ENCODE measurements at places on chromosomes 6 and 20.
A peak's percentile ranks its signal among the peaks of the same experiment; 100 is the strongest.

DNA sequence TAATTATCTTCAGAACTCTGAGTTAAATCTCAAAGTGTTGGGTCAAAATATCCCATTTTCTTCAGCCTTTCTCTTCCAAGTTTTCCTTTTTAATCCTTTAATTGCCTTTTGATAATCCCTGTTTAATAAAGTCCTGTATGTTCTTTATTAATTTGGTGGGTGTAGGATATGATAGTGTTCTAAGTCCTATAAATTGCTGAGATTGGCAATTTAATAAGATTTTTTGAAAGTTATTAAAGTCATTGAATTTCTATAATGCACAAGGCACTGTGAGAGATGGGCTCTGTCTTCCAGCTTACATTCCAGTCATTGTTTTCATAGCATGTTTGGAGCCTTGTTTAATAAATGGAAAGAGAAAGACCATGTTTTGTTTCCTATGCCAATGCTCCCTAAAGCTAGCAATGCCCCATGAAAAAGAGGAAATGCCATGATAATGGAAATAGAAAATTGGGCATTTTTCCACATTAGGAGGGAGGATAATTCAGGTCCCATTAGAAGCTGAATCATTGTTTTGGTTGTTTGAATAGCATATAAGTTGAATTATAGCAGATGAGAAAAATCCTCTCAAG lies 404.8 kb downstream of the CD109 start:
- no peak for DNase-seq

DNA sequence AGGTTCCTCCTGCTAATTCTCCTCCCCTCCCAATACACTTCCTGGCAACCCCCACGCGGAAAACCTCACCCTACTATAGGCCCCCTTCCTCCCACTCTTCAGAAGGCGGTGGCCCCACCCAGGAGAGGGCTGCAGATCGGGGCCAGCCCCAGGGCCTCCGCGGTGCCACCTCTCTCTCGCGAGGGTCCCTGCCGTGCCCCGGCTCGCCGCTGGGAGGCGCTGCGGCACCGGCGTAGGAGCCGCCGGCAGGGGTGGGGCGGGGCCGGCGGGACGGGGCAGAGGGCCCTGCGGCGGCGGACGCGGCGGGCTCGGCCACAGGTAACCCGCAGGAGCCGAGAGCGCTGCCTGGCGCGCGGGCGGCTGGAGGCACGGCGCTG lies at the start of gene ANKRD6:
TSS of gene ANKRD6 (plus strand) at position 278 of the 377 bp plus-strand sequence. CDS start 133,825 bp downstream, outside the sequence.
- peak; percentile 72 for DNase-seq

DNA sequence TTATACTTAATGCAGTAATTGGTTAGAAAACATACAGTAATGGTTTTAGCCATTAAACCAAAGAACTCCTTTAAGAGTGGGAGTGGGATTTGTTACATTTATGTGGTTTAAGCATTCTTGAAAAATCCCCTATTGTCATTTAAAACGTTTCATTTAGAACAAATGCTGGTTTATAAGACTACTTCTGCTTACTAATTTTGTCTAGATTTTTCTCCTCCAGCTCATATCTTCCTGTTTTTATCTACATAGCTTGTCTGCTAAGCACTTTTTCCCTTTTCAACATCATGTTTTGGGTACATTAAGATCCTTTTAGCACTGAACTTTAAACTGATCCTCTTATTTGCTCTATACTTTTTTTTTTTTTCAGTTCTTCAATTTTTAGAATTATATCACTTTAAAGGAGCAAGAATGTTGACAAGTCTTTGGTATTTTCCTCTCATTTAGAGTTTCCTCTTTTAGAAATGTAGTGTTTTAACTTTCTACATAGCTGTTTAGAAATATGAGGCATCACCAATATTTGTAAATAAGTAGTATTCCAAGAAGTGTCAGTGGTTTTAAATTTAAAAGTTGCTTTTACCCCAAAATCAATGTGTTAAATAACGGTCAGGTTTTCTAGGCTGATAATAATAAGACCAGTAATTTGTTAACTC lies 80.9 kb downstream of the SESN1 start:
- no peak for DNase-seq

DNA sequence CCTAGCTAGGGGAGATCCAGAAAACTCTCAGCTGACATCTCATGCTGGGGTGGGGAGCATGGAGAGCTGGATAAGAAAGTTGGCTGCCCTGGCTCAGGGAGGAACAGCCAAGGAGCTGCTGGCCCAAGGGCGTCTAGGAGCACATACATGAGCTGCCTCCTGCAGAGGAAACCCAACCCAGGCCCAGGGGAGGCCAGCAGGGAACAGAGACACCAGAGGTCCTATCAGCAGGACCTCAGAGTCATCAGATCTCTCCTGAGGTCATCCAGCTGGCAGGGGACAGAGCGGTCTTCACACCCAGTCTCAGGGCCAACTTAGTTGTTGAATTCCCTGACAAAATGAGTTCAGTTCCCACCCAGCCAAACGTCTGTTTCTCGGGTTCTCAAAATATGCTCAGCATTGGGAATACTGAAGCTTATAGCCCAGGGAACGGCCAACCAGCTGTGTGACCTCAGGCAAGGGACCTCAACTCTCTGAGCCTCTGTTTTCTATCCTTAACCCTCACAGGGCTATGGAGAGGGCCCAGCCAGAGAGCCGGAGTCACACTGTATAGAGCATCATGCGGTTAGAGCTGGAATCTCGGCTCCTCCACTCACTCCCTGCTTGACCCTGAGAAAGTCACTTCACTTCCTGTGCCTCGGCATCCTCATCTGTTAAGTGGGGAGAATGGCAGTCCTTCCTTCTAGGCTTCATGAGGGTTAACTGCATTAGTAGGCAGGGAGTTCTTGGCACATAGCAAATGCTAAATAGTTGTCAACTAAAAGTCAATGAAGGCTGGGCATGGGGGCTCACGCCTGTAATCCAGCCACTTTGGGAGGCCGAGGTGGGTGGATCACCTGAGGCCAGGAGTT lies 13.8 kb downstream of the ADA start:
- no peak for DNase-seq

DNA sequence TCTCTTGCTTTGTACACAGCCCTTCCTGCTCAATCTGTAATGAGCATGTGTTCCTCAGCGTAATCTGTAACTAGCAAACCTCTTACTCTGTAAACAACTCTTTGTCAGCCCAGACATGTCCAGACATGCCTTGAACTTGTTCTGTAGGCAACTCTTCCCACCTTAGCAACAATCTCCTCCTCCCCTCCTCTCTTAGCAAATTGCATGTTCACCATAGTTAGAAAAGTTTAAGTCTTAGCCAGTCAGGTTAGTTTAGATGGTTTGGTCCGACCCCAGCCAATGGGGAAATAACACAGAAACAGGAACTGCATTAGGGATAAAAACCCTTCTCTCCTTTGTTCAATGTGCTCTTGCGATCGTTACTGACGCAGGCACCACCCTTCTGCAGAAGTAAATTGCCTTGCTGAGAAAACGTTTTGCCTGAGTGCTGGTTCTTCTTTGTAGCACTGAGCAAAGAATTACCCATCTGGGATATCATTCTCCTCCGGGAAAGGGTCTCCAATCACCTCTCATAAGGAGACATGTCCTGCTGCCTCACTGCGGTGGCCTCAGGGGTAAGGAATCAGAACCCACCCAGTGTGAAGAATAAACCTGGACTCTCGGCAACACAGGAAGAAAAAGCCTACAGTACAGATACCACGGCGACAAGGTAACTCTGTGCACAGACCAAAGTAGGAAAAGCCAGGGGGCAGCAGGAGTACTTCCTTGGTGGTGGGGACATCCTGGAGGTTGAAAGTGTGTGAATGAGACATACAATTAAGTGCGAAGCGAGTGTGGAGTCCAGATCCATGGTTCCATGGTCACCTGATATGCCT lies 26.2 kb downstream of the PLN start:
- DNase-seq, result no peak

- no peak for DNase-seq
Measured at GRCh38 chr20:14826543-14827313, 489.3 kb upstream of the FLRT3 start.

All from activated effector memory CD4-positive, alpha-beta T cell treated with Interleukin-2 at 50 U/mL for 16 hours (primary cell).